ENCODE measurements at places on chromosomes 3 and 15.

DNA sequence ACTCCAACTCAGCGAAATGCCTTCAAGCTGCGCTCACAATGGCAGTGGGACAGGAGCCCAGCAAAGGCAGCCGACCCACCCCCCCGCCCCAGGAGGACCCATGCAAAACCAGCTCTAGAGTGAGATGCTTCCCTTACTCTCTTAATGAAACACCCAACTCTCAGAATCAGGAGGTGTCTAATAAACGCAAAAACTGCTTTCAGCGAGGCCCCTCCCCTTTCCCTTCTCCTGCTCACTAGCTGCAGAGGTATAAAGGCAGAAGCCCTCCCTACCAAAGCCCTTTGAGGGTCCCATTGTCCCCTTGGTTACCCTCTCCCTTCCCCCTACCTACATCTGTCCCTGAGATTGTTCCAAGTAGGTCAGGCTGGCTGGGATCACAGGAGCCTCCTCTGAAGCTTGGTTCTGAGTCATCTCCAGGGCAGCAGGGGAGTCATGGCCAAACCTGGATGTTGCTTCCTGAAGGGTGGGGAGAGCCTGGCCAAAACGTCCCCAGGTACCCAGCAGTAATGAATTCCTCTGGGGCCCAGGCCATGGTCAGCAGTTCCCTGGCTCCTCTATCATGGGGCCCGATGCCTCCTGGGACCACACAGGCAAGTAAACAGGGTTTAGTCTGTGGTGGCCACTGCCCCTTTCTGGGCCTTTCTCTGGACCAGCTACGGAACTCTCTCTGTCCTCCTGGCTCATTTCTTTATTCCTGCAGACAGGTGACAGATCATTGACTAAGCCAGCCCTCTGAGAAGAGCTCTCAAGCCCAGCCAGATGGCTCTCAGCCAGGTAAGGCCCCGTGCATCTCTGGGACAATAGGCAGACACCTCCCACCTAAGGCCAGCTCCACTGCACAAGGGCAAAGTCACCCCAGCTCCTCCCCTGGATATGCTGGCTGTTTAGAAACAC lies 8.6 kb downstream of the KLHL25 start:
- DNase-seq = peak; percentile 4

- no peak for DNase-seq
These were observed 140.6 kb downstream of the MEIS2 start for GRCh38 chr15:36959746-36960145.

DNA sequence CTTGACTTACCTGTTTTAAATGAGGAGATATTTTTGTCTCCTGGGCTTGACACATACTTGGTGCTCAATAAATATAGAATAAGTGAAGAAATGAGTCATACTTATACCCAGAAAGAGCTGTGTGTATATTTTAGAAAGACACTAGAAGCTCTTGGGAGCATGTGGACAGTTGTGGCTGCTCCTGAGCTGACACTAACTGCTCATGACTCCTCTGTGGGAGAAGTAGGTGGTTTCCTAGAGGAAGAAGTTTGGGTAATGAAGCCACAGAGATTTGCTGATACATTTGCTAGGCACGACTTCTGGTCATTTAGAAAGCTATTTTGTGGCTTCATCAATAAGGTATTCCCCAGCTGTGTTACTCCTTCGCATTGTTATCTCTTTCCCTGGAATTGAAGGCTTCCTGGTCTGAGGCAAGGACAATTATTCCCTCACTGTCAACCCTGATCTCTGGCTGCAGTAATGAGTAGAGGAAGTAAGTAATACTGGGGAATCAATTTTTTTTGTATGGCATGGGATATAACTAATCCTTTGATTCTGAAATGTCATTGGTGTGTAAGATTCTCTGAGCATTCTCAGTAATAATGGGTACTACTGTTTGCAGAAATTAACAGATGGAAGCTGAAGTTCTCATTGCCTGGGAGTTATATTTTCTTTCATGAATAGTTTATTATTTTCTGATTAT lies 79.6 kb upstream of the DCBLD2 start:
- DNase-seq = no peak

- DNase-seq = no peak
These were observed 214.1 kb downstream of the ZBBX start for GRCh38 chr3:167166012-167166411.

- no peak for DNase-seq
These were observed 103.6 kb downstream of the CACNA2D3 start for GRCh38 chr3:54225841-54226528.

GRCh38 chr3:66502245-66502874 lies 1.5 kb upstream of the LRIG1 start:
- DNase-seq = no peak

- no peak for DNase-seq
These were observed 251.1 kb upstream of the CMC1 start for GRCh38 chr3:27990324-27990723.

- DNase-seq = no peak
These were observed 5.4 kb downstream of the VIPR1 start for GRCh38 chr3:42507761-42508335.

DNA sequence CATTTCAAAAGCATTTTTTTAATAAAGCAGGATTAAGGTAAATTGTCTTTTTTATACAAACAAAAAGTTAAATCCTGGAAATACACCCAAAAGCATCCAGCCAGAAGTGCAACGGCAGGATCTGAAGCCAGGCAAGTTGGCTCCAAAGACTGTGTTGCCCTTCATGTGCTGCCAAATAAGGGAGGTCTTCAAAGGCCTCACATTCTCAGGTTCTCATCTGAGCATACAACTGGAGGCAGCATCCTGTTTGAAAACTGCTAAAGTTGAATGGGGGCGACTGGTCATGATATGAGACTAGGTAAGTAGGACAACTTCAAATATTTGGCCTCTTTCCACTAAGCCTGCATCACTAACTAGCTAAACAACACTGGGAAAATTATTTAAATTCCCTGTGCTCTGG lies 52.2 kb downstream of the IMPG2 start:
- no peak for DNase-seq

Measured in CD4-positive, alpha-beta T cell treated with Interleukin-2 at 100 ng/mL for 4 hours (primary cell).